ENCODE measurements at places on chromosomes 3 and 15. TPM values are rescaled to one million over a fixed set of nuclear protein-coding genes. Genes with fewer than 3 reads are reported as not detected.

- peaks cover 35% of the 10 kb centered on the region for H3K36me3 ChIP-seq
- no peak for DNase-seq
- peaks cover 6% of the 10 kb centered on the region for H3K4me1 ChIP-seq
- no peak overlapping the region for H3K4me3 ChIP-seq
- H3K27ac ChIP-seq, result peak overlapping the region; percentile 7
Observed at GRCh38 chr15:57283774-57284503, 92.4 kb upstream of the CGNL1 start.

- no peak for DNase-seq
- H3K27me3 ChIP-seq, result peaks cover 4% of the 10 kb centered on the region
- peaks cover under 1% of the 10 kb centered on the region for H3K36me3 ChIP-seq
- H3K27ac ChIP-seq, result no peak overlapping the region
- H3K4me1 ChIP-seq, result no peaks in the 10 kb centered on the region
Observed at GRCh38 chr3:138901567-138901966, 45.4 kb downstream of the FOXL2 start.

IL17RD gene
- total RNA-seq, result 30.4 TPM

- H3K27me3 ChIP-seq, result no peaks in the 10 kb centered on the region
- H3K4me1 ChIP-seq, result no peaks in the 10 kb centered on the region
- DNase-seq, result no peak
Observed at GRCh38 chr3:183800243-183800863, 25.0 kb downstream of the MAP6D1 start.

GRCh38 chr3:8766148-8766547 is 3.3 kb downstream of the OXTR start:
- peaks cover 69% of the 10 kb centered on the region for H3K27me3 ChIP-seq
- no peaks in the 10 kb centered on the region for H3K36me3 ChIP-seq
- no peak overlapping the region for H3K4me3 ChIP-seq
- H3K4me1 ChIP-seq, result peaks cover 11% of the 10 kb centered on the region

DNA sequence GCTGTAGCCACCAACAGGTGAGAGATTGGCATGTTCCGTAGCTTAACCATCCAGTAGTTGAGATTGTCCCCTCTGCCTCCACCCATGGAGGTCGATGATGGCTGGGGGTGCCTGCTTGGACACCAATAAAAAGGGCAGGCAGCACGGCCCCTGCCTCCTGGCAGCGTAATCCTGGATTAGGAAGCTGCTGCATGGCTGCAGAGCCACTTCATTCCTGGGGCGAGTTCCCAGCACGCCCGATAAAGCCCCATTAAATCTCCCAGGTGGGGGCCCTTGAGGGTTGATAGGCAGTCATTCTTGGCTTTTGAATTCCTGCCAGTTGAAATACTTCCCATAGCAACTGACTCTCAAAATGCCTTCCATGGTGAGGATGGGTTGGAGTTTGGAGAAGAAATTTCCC is 67.8 kb downstream of the PLXNA1 start:
- no peaks in the 10 kb centered on the region for H3K4me1 ChIP-seq
- no peaks in the 10 kb centered on the region for H3K27me3 ChIP-seq
- H3K27ac ChIP-seq, result no peak overlapping the region
- no peaks in the 10 kb centered on the region for H3K36me3 ChIP-seq
- H3K4me3 ChIP-seq, result no peak overlapping the region

DNA sequence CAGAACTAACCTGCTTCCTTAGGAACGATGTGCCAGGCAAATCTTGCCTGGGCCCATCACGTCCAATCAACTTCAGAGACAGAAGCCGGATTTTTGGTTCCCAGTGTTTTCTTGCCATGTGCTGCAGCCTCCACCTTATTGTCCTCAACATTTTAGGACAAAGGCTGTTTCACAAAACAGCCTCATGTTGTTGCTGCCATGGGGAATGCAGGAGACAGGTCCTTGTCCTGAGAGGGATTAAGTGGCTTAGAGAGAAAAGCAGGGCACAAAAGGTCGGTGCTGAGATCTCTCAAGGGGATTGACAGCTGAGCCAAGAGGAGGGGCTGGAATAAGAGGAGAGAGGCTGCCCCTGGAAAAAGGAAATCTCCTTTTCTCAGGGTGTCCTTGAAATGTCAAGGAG is 11.3 kb upstream of the NMNAT3 start:
- H3K4me3 ChIP-seq, result no peak overlapping the region
- peaks cover 19% of the 10 kb centered on the region for H3K27me3 ChIP-seq
- H3K4me1 ChIP-seq, result peaks cover 9% of the 10 kb centered on the region
- no peak overlapping the region for H3K27ac ChIP-seq
- no peaks in the 10 kb centered on the region for H3K36me3 ChIP-seq

GRCh38 chr3:129593595-129594339 is 12.7 kb downstream of the PLXND1 start:
- H3K4me1 ChIP-seq, result peaks cover 42% of the 10 kb centered on the region
- H3K36me3 ChIP-seq, result no peaks in the 10 kb centered on the region
- peak overlapping the region; percentile 38 for H3K27ac ChIP-seq
- H3K27me3 ChIP-seq, result peaks cover 3% of the 10 kb centered on the region
- DNase-seq, result peak; percentile 22

CELF6 gene
- total RNA-seq, result 1.4 TPM

DNA sequence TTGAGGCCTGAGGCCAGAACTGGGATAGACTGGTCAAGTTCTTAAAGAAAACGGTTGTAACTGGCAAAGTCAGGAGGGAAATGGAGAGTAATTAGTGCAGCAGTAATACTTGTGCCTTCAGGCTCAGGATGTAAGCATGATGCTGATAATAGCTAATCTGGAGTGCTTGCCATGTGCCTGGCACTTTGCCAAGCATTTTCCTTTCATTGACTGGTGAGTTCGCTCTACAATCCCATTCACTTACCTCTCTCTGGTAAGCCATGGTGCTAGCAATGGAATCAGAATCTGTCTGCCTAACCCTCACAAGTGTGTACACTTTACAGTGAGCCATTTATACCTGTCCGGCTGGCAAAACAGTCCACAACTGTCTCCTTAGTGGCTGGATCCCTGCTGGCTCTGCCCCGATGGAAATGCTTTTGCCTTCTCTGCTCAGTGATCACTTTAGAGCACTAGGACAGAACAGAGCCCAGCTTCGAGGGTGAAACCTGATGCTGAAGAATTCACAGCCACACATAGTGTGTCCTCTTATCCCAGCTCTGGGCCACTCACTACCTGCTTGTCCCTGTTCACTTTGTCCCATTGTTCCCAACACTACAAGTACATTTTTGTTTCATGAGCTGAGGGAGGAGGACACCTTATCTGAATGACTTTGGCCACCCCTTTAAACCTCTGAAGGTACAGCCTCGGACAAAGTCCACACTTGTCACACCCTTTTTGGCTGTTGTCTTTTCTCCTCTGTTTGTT is 10.3 kb downstream of the CHP1 start:
- peak overlapping the region; percentile 82 for H3K27ac ChIP-seq
- no peak for DNase-seq

DNA sequence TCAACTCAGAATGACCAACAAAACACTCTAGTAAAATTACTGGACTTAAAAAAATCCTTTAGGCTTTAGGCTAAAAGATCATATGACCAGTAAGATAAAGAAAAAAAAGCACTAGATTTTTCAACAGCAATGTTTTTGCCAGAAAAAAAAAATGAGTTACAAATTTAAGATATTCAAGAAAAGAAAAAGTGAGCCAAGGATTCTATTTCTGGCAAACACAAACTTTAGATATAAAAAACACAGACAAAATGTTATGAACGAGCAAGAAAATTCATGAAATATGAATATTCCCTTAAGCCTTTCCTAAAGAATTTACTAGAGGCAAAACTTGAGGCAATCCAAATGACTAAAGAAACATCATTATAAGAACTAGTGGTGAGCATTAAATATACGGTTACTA is 8.6 kb downstream of the GOLGB1 start:
- H3K27me3 ChIP-seq, result no peaks in the 10 kb centered on the region
- peaks cover 2% of the 10 kb centered on the region for H3K4me1 ChIP-seq
- no peak overlapping the region for H3K27ac ChIP-seq
- no peak overlapping the region for H3K4me3 ChIP-seq
- DNase-seq, result no peak

ASB14 gene
- total RNA-seq, result not detected

GRCh38 chr3:33886015-33886414 is 87.6 kb downstream of the PDCD6IP start:
- no peak for DNase-seq
- no peak overlapping the region for H3K27ac ChIP-seq
- peaks cover 3% of the 10 kb centered on the region for H3K4me1 ChIP-seq
- H3K27me3 ChIP-seq, result peaks cover 26% of the 10 kb centered on the region
- no peaks in the 10 kb centered on the region for H3K36me3 ChIP-seq

DNA sequence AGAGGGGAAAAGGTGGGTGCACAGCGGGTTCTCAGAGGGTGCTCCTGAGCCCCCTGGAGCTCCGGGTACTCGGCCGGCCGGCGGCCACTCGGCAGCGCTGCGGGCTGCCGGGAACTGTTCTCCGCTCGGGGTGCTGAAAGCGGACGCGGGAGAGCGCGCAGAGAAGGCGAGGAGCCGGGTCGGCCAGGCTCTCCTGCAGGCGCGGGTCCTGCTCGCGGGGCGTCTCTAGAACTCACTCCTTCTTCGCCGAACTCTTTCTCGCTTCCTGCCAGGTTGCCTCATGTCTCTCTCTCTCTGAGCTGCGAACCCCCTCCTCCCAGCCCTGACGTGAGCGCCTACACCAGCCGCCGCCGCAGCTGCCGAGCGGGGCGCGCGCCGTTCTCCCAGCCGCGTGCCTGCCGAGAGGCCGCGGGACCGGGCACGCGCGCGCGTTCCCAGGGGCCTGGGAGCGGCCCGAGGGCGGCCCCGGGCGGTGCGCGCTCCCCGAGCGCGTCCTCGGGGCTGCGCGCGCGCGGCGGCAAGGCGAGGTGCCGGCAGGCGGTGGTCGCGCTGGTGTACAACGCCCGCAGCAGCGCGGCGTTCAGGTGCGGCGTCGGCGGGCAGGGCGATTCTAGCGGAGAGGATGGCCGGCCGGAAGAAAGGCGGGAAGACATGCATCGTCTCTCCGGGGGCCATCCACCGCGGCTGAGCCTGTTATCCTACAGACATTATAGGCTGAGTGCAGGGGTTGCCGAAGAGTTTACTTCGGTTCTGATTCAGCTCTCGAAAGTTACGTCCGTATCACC is at the start of gene PEX5L:
TSS of gene PEX5L (minus strand) at position 267 of the 785 bp plus-strand sequence. CDS start 338 bp downstream, outside the sequence.
- peaks cover 7% of the 10 kb centered on the region for H3K4me1 ChIP-seq
- peaks cover 75% of the 10 kb centered on the region for H3K27me3 ChIP-seq
- peak within 1 kb of the TSS; percentile 74 for H3K4me3 ChIP-seq
- no peaks in the 10 kb centered on the region for H3K36me3 ChIP-seq
- H3K27ac ChIP-seq, result peak within 1 kb of the TSS; percentile 75
- peak; percentile 83 for DNase-seq

- H3K36me3 ChIP-seq, result peaks cover 17% of the 10 kb centered on the region
- peak overlapping the region; percentile 93 for H3K4me3 ChIP-seq
- peaks cover 24% of the 10 kb centered on the region for H3K4me1 ChIP-seq
- H3K27ac ChIP-seq, result peak overlapping the region; percentile 84
- H3K27me3 ChIP-seq, result no peaks in the 10 kb centered on the region
Observed at GRCh38 chr3:42581400-42581708, 413 bp downstream of the SEC22C start.

DNA sequence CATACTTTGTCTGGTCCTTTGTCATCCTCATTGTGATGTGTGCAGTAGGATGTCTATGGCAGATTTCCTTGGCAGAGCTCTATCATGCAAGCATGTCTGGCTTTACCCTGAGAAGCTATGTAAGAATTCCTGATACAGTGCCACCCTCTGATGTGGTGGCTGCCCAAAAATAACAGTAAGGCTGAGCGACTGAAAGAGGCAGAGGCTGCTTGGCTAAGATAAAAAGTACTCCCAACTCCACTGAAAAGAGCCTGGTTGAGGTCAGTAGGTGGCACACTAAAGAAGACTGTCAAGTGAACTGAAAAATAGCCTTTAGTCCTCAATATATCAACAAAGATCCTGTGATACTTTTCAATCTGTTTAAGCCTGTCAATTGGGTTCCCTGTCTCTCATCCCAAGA is 31.7 kb downstream of the BTLA start:
- no peaks in the 10 kb centered on the region for H3K36me3 ChIP-seq
- H3K27ac ChIP-seq, result no peak overlapping the region
- no peaks in the 10 kb centered on the region for H3K27me3 ChIP-seq
- peaks cover 5% of the 10 kb centered on the region for H3K4me1 ChIP-seq
- H3K4me3 ChIP-seq, result no peak overlapping the region

DNA sequence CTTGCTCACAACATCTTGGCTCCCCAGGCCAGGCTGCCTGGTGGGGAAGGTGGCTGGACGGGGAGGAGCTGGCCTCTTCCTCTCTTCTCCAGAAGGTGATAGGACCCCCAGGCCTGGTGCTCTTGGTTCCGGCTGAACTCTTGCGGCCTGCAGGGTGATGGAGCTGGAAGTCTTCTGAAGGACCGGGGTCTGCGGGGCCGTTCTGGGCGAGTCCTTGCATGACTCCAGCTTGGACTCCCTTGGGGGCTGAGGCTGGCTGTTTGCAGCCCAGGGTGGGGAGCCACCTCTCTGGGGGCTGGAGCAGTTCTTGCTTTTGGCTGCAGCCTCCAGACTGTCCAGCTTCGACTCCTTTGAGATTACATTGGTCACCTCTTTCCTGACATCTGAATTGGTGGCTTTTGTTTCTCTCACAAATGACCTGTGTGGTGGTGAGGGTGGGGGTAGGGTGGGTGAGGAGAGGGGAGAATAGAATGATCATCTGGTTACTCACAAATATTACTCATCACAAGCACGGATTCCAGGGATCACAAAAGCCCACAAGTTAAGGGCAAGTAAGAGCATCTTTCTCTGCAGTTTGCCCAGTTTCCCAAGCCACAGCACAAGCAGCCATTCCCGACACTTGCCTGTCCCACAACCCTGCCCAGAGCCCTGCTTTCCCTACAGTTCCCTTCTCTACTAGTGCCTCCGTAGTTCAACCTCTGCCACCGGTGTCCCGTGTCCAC is 149.1 kb upstream of the HACD2 start:
- DNase-seq, result no peak
- H3K27ac ChIP-seq, result no peak overlapping the region
- H3K4me3 ChIP-seq, result no peak overlapping the region
- H3K27me3 ChIP-seq, result peaks cover 14% of the 10 kb centered on the region
- H3K36me3 ChIP-seq, result no peaks in the 10 kb centered on the region
- H3K4me1 ChIP-seq, result no peaks in the 10 kb centered on the region

DNA sequence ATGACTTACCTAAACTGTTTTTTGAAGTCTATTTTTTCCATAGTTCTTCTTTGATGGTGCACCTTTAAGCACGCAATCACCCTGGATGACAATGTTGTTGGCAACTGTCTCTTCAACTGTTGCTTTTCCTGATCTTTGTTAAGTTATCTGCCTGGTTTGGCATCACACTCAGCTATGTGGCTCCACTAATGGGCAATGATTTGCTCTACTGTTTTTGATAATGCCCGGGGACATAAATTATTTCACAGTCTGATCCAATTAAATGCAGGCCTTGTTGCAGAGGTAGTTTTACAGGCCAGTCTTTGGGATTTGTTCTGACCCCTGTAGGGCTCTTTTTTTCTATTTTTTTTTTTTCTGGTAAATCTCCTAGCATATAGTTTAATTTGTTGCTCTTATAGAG is 436.3 kb downstream of the ZNF385D start:
- DNase-seq, result no peak
- H3K27me3 ChIP-seq, result no peaks in the 10 kb centered on the region
- H3K4me3 ChIP-seq, result no peak overlapping the region
- no peaks in the 10 kb centered on the region for H3K4me1 ChIP-seq
- H3K36me3 ChIP-seq, result no peaks in the 10 kb centered on the region
